Mesenchymal stem cell (in vitro differentiated cells and primary cell): ENCODE measurements at places on chromosomes 11 and 22.
A peak's percentile ranks its signal among the peaks of the same experiment; 100 is the strongest.

- DNase-seq = peak; percentile 96
- no peak overlapping the region for H3K27ac ChIP-seq
- H3K4me1 ChIP-seq = peaks cover 39% of the 10 kb centered on the region
- no peak overlapping the region for H3K4me3 ChIP-seq
Measured at GRCh38 chr11:1782831-1783724, 19.4 kb upstream of the CTSD start.

DNA sequence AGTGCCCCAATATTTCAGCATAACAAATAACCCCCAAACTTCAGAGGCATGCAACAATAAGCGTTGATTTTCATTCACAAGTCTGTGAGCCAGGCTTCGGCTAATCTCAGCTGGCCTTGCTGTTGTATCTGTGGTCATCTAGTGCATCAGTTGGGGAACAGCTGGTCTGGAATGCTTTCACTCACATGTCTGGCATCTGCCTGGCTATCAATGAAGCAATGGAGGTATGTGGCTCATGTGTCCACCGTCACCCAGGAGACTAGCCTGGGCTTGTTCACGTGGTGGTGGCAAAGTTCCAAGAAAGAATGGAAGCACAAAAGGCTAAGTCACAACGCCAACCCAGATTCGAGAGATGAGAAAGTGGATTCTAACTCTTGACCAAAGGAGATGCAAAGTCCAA lies 304.8 kb upstream of the ISX start:
- no peak overlapping the region for H3K27ac ChIP-seq
- H3K36me3 ChIP-seq = no peaks in the 10 kb centered on the region
- no peak for DNase-seq
- H3K4me1 ChIP-seq = no peaks in the 10 kb centered on the region

DNA sequence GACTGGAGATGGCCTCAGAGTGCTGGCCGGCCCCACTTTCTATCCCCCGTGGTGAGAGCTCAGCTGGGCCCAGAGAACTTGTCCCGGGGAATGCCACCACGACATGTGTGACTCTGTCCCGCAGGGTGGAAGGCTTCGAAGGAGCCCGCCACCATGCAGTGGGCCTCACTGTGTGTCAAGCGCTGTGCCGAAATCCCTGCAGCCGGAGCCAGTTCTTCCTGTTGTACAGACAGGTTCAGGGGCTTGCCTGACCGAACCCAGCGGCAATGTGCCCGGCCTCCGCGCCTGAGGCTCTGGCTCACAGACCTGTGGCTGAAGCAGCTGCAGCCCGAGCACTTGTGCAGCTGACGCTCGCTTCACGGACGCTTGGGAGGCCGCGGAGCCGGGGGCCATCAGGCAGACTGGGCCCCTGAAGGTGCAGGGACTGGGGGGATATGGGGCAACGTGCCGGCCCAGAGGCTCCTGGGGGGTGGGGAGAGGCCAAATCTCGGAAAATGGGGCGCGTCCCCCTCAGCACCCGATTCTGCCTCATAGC lies 650 bp downstream of the PPM1F start:
- peaks cover 2% of the 10 kb centered on the region for H3K36me3 ChIP-seq
- H3K4me3 ChIP-seq = peak overlapping the region; percentile 82
- peak; percentile 66 for DNase-seq
- H3K27me3 ChIP-seq = no peaks in the 10 kb centered on the region
- H3K27ac ChIP-seq = no peak overlapping the region
- H3K4me1 ChIP-seq = peaks cover 12% of the 10 kb centered on the region

- no peak for DNase-seq
- no peak overlapping the region for H3K4me3 ChIP-seq
- peaks cover 26% of the 10 kb centered on the region for H3K27me3 ChIP-seq
- no peak overlapping the region for H3K27ac ChIP-seq
- no peaks in the 10 kb centered on the region for H3K36me3 ChIP-seq
Measured at GRCh38 chr22:43434275-43434927, 22.6 kb downstream of the MPPED1 start.

DNA sequence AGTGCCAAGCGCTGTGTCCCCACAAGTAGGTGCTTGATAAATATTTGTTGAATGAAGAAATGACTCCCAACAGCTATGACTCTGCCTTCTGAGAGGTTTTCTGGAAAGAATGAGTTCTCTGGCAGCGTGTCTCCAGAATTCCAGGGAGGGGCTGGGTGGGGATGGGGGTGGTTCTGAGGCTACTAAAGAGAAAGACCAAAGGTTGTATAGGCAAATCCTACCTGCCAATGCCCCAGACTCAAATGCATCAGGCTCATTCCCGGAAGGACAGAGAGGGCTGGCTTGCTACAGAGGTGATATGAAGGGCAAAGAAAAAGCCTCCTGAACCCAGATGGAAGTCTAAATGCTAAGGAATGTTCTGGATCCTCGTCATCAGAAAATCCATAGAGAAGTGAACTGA lies 1.9 kb downstream of the DUSP18 start:
- no peaks in the 10 kb centered on the region for H3K27me3 ChIP-seq
- H3K27ac ChIP-seq = no peak overlapping the region
- H3K4me3 ChIP-seq = peak overlapping the region; percentile 22
- peaks cover 9% of the 10 kb centered on the region for H3K4me1 ChIP-seq
- no peak for DNase-seq

- H3K27ac ChIP-seq = no peak overlapping the region
- H3K27me3 ChIP-seq = peaks cover 9% of the 10 kb centered on the region
- no peak overlapping the region for H3K4me3 ChIP-seq
- no peaks in the 10 kb centered on the region for H3K4me1 ChIP-seq
Measured at GRCh38 chr11:132644520-132645239, 887.6 kb downstream of the OPCML start.
